ENCODE measurements at places on chromosomes 2 and 18.

DNA sequence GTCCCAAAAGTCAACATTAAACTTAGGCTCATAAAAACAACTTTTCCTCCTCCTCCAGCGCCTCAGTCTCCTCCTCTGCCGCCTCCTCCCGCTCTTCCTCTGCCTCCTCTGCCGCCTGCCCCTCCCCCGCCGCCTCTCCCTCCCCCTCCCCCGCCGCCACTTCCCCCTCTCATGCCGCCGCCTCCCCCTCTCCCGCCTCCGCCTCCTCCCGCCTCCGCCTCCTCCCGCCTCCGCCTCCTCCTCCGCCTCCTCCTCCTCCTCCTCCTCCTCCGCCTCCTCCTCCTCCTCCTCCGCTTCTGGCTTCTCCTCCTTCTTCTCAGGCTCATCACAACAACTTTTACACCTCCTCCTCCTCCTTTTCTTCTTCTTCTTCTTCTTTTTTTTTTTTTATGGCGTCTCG, 599.9 kb downstream of the TMEM182 start:
- DNase-seq: no peak

GRCh38 chr2:65129286-65129825, 550 bp downstream of the RAB1A start:
- DNase-seq: peak; percentile 24

DNA sequence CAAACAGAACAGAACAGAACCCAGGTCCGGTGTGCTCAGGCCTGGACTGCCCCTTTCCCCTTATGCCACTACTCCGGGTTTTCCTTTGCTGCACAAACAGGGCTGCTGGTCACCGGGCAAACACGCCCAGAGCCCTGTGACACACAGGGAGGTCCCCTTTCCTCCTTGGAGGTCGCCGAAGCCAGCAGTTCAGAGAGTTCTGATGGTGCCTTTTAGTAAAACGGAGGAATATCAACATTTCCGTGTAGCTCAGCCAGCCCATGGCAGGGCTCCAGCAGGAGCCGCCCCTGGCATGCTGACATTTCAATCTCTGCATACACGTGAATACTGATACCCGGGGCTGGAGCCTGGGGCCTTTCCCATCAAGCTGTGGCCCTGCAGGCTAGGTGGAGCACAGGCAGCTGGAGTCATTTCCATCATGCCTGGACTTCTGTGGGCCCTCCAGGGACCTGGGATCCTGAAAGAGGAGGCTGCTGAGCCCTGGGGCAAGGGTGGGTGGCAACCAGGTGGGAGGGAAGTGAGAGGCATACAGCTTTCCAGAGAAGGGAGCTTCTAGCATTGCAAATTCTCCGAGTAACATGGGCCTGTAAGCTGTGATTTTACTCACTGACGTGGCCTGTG, 91.4 kb upstream of the PXDN start:
- DNase-seq: peak; percentile 23

DNA sequence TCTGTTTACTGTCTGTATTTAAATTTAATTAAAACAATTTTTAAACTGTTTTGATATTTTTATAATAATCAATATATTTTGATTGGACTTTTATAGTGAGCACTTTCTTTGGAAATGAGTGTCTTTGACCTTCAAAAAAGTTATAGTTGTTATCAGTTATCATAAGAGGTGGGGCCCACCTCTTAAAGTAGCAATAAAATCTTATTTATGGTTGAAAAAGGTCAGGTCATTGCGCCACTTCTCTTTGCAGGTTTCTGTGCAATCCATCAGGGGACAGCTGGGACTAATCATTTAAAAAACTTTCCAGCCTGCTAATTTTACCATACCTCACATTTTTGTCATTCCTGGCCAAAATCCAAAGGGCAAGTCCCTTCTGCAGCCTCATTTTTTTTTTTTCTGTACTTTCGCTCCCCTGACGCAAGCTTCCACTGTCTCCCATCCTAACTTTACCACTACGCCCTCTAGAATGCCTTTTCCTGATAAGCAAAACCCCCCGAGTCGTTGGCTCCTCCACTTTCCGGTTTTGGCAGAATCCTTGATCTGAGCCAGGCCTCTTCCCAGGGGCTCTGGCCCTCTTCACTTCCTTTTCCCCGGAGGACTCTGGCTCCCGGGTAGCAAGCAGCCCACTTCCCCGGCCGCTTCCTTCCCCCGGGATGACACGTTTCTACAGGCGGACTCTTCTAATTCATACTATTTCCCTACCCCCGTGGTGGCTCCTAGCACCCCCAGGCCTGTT, 1.1 kb upstream of the SEH1L start:
- DNase-seq: no peak

GRCh38 chr2:99278793-99279291, 22.2 kb downstream of the LYG1 start:
- DNase-seq: no peak
